ENCODE measurements at places on chromosomes 3 and 15. TPM values are rescaled to one million over a fixed set of nuclear protein-coding genes. Genes with fewer than 3 reads are reported as not detected.

GRCh38 chr3:156920399-156920798 is 94.2 kb downstream of the LEKR1 start:
- DNase-seq: no peak

Gene CLDN11
- total RNA-seq: 28.8 TPM

DNA sequence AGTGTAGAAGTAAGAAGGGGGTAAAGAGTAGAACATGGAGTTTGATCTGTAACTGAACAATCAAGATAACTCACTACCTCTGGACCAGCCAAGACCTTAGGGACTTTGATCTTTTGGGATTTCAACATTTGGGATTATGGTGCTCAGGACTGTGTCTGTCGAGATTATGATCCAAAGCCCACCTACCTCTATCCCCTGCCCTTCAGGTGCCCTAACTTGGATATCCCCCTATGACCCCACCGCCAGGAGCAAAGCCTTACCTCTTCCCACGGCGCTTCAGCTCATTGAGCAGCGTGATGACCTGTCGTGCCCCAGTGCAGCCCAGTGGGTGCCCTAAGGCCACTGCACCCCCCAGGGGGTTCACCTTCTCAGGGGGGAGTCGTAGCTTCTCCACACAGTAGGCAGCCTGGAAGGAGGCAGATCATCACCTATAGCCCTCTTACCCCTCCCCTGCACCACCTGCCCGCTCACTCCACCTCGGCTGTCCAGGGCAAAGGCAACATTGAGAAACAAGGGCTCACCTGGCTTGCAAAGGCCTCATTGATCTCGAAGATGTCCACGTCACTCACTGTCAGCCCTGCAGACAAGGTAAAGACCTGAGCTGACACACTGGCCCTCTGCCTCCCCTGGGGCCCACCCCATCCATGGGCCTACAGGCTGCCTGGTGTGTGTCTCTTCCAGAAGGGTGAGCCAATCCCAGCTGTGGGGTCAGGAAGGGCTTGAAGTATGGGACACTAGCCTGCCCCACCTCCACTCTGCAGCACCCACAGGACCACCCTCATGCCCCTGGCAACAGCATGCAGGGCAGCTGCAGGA is 11.4 kb downstream of the ACAA1 start:
- DNase-seq: no peak

DNA sequence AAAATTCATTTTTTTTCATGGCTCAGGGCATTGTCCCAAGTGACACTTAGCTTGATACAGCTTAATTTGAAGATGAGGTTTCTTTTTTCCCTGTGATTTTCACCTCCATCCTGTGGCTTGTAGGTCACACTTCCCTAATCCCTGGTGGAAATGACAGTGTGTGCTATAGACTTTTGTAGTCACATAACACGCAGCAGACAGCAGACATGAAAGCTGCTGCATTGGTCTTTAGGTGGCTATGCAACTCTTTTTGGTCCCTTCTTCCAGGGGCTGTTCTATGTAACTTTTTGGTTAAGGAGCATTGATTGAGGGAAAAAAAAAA is 38.8 kb downstream of the TRAK1 start:
- DNase-seq: no peak

Gene CSTA
- 40.3 TPM for total RNA-seq

DNA sequence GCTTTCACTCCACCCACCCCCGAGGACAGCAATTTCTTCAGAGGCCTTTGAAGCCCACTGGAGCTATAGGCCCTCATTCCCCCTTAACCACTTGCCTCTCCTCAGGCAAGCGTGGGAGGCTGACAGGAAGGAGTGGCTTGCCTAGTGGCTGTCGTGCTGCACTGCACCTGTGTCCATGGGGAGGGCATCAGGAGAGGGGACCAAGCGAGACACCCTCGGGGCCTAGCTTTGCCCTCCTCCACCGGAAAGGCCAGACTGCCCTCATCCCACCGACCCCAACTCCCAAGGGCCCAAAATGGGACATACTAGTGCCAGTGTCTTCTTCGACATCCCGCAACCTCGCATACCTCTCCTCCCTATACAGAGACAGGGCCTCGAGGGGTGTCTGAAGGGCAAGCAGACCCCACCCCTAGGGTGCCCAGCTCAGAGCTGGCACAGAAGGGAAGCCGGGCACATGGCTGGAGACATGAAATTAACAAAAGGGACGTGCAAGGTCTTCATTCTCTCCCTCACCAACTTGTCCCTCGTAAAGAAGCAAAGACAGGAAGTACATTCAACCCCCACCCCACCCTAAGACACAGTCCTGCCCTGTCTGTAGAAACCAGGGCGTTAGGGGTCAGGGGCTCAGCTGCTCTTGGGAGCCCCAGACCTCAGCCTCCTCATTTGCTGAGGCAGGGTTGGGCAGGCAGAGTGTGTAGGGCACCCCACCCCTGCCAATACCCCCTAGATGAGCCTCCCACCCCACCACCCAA is 24.3 kb downstream of the VIPR1 start:
- DNase-seq: no peak

DNA sequence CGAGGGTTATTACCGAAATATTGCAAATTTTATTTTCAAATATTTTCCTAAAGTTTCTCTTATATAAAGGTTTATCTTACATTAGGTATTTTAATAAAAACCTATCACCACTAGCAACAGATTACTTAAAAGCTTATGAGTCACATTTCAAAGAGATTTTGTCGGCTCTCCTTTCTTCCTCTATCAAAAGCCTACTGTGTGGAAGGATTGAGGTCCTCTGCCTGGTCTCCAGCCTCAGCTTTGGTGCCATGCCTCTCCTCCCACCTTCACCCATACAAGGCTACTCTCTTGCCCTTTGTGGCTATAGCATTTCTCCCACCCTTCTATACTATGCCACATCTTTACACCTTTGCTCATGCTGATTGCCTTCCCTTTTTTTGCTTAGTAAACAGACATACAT is 199.3 kb downstream of the TNIK start:
- no peak for DNase-seq

DNA sequence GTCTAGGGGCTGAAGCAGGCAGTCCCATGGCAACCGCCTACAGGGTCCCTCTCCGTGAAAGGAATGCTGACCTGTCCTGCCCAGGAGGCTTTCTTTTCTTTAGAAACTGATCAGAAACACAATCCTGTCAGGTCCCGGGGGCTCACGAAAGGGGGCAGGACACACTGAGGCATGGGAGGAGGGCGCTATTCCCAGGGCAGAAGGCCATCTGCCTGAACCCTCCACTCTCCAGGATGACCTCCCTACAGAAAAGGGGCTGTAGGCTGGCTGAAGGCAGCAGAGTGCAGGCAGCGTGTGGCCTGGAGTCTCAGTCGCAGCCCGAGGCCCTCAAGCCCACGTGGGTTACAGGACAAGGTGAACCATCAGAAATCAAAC is 18.4 kb upstream of the LRRK1 start:
- no peak for DNase-seq

- no peak for DNase-seq
Measured at GRCh38 chr3:182969277-182969676, 11.1 kb downstream of the DCUN1D1 start.

DNA sequence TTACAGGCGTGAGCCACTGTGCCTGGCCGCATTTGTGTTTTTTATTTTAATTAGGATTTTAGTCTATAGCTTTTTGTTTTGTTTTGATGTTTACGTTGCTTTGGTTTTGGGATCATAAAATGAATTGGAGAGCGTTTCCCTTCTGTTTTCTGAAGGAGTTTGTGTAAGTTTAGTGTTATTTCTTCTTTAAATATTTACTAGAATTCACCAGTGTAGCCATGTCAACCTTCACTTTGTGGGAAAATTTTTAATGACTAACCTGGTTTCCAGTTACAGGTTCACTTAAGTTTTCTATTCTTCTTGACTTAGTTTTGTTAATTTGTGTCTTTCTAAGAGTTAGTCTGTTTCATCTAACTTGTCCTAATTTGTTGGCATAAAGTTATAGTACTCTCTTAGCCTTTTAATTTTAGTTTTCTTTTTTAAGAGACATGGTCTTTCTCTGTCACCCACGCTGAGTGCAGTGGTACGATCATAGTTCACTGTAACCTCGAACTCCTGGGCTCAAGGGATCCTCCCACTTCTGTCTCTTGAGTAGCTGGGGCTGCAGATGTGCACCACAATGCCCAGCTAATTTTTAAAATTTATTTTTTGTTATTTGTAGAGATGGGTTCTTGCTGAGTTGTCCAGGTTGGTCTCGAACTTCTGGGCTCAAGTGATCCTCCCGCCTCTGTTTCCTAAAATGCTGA is 61.0 kb downstream of the CHD2 start:
- no peak for DNase-seq

Gene ARL6
- total RNA-seq: 9.5 TPM

DNA sequence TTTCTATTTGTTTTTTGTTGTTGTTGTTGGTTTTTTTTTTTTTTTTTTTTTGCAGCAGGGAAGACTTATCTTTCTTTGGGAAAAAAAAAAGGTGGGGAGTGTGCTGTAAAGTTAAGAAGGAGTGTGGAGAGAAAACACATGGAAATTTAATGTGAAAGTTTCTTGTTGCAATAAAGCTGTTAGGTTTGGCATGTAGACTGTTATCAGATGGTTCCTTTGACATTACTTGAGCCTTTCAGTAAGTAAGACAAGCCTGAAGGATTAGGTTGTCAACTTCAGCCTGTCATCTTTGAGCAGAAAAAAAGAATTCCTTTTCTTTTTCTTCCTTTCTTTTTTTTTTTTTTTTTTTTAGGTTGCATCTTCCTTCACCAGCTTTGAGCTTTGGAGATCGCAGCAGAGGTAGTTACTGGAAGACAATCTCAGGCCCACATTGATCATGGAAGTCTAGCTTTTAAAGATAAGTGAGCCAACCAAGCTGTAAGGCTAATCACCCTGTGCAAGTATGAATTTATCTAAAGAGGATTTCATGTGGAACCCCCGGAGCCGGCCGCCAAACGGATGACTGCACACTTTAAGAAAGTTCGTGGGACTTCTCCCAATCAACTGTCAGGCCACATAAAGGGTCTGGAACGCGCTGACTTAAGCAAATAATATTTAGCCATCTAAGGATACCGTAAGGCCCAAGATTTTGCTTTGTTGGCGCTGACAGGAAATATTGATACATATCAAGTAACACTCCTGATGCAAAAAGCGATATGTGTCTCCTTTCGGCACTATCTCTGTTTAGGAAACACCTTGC is 1040.1 kb upstream of the NR2F2 start:
- DNase-seq: no peak

- DNase-seq: peak; percentile 66
Measured at GRCh38 chr3:72318504-72319193, 529.6 kb downstream of the SHQ1 start.

- no peak for DNase-seq
Measured at GRCh38 chr15:72472992-72473610, 1.0 kb upstream of the ARIH1 start.

Gene KBTBD13
- not detected for total RNA-seq

Gene PRTG
- total RNA-seq: 5.2 TPM

Gene OR5K2
- total RNA-seq: not detected

DNA sequence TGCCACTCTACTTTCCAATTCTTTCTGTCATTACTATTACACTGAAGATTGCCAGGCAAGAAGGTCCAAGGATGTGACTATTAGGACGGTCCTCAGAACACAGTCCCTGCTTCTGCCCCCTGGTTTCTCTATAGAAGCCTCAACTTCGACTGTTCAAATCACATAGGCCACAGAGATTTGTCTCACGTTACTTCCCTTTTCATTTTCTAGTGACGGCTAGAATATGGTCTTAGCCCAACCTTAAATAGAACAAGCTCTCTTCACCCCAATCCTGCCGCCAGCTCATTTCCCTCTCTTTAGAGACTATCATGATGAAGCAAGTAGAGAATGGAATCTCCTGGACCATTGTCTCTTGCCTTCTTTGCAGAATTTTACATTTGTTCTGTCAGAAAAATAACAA is 84.9 kb downstream of the TIGIT start:
- DNase-seq: no peak

DNA sequence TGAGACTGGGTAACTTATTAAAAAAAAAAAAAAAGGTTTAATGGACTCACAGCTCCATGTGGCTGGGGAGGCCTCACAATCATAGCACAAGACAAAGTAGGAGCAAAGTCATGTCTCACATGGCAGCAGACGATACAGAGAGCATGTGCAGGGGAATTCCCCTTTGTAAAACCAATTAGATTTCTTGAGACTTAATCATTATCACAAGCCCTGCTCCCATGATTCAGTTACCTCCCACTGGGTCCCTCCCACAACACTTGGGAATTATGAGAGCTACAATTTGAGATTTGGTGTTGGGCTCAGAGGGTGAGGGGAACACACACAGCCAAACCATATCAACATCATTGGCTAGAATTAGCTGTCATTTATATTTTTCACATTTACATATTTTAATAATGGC is 221.0 kb downstream of the RSRC1 start:
- DNase-seq: no peak

Gene CIDEC
- 1,697 TPM for total RNA-seq

DNA sequence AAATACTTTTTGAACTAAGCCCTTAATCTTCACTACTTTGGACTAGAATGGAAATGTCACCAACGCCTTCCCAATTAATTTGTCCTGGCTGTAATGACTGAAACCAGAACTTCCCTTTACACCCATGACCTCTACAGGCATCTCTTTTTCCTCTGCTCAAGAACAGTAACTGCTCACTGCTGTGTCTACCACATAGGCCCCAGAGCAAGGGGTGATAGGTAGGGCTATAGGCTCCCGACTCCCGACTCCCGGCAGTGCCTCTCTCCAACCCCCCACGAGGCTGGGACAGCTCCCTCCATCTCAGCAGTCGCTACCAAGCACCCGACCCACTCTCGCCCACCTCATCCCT is 384 bp upstream of the LEKR1 start:
- no peak for DNase-seq

Gene PLD1
- 36.9 TPM for total RNA-seq

GRCh38 chr3:51145811-51146585 is 239.1 kb upstream of the MANF start:
- no peak for DNase-seq

- DNase-seq: no peak
Measured at GRCh38 chr3:57065588-57065987, 5.1 kb downstream of the SPATA12 start.

- DNase-seq: no peak
Measured at GRCh38 chr3:25904206-25904605, 114.3 kb downstream of the OXSM start.

Gene CHRFAM7A
- total RNA-seq: 0.80 TPM

Gene MKRN2OS
- 1.0 TPM for total RNA-seq

GRCh38 chr3:14472471-14473351 is 67.4 kb downstream of the GRIP2 start:
- DNase-seq: no peak

- no peak for DNase-seq
Measured at GRCh38 chr15:101003706-101004105, 84.5 kb downstream of the LRRK1 start.

- DNase-seq: no peak
Measured at GRCh38 chr3:99943931-99944761, 126.5 kb downstream of the CMSS1 start.

GRCh38 chr15:65326818-65327217 is 22.3 kb downstream of the RNU5B-1 start:
- no peak for DNase-seq
